CD4-positive, alpha-beta T cell (primary cell): ENCODE measurements at places on chromosomes 16 and 17.

- no peak for DNase-seq
These were observed 52.2 kb downstream of the CCT6B start for GRCh38 chr17:34909040-34909439.

DNA sequence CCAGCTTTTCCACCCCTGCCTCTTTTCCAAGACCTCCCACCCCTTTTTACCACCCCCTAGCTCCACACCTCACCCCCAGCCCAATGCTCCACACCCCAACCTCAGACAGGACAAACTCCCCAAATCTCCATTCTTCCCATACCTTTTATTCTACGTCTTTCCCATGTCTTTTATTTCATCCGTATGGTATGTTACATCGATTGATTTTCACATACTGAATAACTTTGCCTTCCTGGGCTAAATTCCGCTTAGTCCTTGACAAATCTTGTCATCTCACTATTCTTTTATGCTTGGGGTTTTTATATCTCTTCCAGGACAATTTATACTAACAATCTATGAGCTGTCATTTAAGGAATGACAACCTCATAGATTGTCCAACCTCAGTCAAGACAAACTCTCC is 46.4 kb downstream of the PITPNM3 start:
- DNase-seq = no peak

DNA sequence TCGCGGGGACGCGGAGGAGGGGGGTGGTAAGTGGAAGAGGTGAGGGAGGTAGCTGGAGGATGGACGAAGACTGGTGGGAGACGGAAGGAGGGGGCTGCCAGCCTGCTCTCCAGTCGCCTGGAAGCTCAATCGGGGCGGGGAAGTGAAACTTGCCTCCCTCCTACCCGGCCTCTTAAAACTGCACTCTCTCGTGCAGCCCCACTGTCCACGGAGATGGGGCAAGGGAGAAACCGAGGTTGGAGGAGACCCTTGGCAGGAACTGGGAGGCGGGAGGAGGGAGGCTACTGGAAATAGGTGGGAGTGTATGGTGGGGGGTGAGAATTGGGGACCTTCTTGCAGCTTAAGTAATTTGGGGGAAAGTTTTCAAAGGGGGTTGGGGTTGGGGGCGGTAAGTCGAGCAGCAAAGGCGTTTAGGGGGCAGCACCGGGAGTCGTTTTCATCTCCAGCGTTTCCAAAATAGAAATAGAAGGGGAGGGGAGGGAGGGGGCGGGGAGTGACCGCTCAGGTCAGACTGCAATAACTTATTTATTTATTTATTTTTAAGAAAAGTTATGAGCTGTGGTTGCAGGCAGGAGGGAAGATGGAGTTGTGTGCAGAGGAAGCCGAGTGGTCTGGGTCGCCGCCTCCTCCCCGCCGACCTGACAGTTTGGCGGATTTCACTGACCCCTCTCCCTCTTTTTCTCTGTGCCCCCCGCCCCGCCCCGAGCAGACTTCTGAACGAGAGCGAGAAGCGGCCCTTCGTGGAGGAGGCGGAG is 1.4 kb downstream of the SOX9 start:
- DNase-seq = no peak

DNA sequence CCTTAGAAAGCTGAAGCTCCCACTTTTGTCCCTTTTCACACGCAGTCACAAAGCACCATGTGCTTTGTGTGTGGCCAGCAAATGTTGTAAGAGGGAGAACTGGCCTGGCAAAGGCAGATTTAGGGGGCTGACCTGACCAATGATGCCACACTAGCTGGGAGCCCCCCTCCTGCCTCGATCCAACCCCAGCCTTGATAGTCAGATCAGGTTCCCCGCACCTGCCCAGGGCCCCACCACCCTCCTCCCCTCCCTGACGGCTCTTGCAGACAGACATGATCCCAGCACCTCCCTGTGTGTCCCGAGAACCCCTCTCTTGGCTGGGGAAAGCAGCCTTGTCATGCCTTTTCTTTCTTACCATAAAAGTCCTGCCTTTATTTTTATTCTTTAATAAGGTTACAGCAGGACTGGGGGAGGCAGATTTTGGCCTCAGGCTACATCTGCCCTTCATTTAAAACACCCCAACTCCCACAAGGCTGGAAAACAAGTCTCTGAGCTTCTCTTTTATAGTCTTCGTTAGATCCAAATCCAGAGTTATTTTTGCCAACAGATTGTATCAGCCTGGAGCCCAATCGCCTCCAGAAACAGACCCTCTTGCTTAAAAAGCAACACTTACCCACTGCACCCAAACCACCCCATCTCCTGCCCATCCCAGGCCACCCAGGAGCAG is 201.8 kb upstream of the CDH5 start:
- no peak for DNase-seq

DNA sequence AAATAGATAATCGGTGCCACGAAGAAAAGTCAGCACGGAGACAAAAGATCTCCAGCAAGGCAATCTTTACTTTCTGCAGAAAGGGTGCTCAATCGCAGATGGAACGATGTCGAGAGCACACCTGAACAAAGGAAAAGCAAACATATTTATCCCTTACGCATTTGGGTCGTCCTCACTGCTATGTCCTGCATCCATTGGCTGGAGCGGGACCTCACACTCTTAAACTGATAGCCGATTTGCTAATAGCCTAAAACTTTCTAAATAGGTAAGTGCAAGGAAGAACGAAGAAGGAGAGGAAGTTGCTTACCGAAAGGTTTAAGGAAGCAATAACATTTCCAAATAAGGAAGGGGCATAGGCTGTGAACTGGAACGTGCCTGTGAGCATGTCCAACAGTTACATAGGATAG is 1.2 kb upstream of the AKAP10 start:
- no peak for DNase-seq

DNA sequence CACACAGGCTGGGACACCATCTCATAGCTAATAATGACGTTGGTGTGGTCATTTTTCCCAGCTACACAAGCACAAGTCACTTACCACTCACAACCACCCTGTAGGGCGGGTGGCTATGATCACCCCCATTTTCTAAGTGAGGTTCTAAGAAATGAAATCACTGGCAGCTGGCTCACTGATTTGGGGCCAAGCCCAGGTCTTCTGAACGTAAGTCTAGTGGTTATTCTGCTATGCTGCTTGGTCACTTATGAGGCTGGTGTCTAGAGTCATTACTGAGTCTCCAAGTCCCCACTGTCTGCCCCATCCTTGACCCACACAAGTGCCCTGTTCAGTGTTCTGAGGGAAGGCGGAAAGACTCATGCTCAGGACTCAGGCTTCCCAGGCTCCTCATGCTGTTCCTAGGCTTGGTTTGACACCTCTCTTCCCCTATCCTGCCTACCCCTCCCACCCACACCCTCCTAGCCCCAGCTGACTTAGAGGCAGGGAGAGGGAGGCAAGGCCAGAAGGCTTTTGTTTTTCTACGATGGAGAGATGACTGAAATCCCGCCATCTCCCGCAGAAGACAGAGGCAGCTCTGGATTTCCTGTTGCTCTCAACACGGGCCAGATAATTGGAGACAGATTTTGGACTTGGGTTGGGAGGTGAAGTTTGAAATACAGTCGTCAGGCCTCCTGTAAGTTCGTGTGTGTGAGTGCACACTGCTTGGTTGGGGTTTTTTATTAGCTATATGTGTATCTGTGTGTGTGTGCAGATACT is 32.2 kb downstream of the FZD2 start:
- DNase-seq = no peak

GRCh38 chr17:28472871-28473497 is 460 bp upstream of the SLC13A2 start:
- no peak for DNase-seq

GRCh38 chr16:23807028-23807427 is 28.8 kb upstream of the PRKCB start:
- no peak for DNase-seq
